Muscle of leg (tissue), 16 donors: ENCODE measurements at places on chromosomes 5 and 9. TPM values are rescaled to one million over a fixed set of nuclear protein-coding genes. Genes with fewer than 3 reads are reported as not detected.

DNA sequence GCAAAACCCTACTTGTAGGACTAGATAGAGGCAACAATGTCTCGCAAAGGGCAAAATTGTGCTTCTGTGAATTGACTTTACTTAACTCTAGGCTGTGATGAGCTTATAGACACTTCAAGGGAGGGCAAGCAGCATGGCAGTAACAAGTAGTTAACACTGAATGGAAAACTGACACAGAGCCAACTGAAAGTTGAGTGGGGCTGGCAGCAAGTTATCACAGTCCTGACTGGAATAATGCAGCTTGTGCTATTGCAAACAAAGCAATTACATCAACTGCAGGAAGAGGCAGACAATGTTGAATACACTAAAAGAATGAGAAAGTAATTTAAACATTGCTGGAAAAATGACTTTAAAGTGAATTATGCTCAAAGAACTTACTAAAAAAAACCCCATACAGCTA is 62.2 kb downstream of the RNF38 start:
- DNase-seq: peak; percentile 43

RNF224 gene
- total RNA-seq: not detected

C5 gene
- 9.3 TPM for total RNA-seq

DNA sequence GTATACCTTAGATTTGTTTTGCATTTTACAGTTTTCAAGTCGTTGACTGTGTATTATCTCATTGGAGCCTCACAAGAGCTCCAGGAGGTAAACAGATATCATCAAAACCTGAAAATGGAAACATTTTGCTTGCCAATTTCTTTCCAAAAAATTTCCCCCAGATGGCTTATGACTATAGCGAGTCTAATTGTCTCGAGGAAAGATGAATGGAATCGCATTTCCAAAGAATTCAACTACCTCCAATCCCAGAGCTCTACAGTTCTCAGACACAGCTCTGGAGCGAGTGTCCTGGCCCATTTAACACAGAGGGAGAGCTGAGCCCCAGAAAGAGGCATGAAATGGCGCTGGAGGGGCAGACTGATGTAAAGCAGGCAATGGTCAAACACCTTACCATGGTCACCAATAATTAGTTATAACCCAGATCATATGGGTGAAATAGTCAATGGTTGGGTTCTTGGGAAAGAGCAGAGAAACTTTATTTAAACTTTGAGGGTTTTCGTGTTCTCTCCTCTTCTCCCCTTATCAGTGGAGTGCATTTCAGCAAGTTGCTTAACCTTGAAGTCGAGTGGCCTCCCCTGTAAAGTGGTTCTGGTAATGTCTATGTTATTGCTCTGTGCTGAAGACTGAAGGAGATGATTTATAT is 168.2 kb downstream of the ZDHHC21 start:
- DNase-seq: no peak

TAF9 gene
- 38.3 TPM for total RNA-seq

DNA sequence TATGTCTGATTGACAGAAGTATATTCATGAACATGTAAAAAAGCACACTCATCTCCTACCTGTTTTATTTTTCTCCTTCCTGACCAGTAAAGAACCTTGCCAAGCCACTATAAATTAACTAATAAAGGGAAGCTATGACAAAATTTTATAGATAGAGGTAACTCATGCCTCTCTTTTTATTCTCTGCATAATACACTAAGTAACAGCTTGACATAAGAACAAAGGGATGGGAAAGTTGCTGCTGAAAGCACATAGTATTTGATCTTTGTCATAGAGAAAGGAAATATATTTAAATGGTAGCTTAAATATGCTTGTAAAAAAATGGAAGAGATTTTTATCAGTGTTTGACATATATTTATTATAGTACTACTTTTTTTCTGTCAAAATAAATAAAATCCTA is 1065.7 kb upstream of the CDH9 start:
- no peak for DNase-seq

- DNase-seq: no peak
Observed at GRCh38 chr9:107705521-107705920, 216.0 kb upstream of the KLF4 start.

SOHLH1 gene
- total RNA-seq: not detected

KCNN2 gene
- 4.7 TPM for total RNA-seq

RGS7BP gene
- 5.3 TPM for total RNA-seq

EGFLAM gene
- 38.0 TPM for total RNA-seq

GRCh38 chr5:144281784-144282183 is 111.1 kb downstream of the KCTD16 start:
- DNase-seq: no peak

DNA sequence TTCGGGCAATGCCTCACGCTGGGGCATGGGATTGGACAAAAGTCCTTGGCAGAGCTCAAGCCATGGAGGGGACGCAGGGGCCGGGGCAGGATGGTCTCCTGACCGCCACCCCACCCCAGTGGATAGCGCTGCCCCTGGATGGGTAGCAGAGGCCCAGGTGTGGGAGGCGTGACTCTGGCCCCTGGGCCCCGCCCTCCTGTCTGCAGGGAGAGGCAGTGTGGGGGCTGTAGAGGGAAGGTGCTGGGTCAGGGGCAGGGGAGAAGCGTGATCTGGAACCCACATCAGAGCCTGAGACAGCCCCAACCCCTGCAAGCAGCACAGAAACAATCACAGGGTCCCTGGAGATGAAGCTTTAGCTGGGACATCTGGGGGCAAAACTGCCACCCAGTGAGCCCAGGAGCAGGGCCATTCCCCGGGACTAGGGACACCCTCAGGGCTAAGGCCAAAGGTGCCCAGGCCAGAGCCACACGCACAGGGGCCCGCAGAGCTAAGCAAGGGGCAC is 36.2 kb downstream of the NACC2 start:
- DNase-seq: no peak

SPATA31C1 gene
- 0.04 TPM for total RNA-seq
